ENCODE measurements at places on chromosomes 7 and 10. TPM values are rescaled to one million over a fixed set of nuclear protein-coding genes. Genes with fewer than 3 reads are reported as not detected.

DNA sequence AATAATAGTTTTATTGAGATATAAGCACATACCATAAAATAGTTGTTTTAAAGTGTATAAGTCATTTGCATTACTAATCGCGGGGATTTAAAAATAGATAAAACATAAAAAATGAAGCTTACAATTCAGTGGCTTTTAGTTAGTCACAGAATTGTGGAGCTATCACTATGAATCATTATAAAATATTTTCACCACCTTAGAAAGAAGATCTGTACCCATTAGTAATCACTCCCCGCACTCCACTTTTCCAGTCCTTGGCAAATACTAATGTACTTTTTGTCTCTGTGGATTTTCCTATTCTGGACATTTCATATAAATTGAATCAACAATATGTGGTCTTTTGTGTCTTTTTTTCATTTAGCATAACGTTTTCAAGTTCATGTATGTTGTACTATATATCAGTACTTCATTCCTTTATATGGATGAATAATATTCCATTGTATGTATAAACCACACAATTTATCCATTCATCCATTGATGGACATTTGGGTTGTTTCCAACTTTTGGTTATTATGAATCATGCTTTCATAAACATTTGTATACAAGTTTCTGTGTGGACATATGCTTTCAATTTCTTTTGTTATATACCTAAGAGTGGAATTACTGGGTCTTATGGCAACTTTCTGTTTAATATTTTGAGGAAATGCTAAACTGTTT lies 162.5 kb downstream of the MAGI2 start:
- DNase-seq = peak; percentile 47

- peak; percentile 66 for DNase-seq
Observed at GRCh38 chr10:102596506-102596971, 47.7 kb upstream of the TRIM8 start.

DNA sequence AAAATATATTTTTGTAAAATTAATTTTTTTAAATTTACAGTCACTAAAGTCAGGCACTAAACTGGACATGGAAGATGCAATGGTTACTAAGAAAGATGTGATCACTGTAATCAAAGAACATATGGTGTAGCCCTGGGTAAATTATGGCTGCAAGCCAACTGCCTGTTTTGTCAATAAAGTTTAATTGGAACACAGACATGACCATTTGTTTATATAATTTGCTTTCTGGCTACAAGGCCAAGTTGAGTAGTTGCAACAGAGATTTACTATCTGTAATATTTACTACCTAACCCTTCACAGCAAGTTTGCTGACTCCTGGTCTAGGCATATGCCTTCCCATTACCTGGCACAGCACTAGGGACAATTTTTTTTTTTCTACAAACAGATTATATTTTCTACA lies 448.9 kb downstream of the ADRA2A start:
- no peak for DNase-seq

GRCh38 chr10:56920601-56921261 lies 559.7 kb upstream of the ZWINT start:
- no peak for DNase-seq

DNA sequence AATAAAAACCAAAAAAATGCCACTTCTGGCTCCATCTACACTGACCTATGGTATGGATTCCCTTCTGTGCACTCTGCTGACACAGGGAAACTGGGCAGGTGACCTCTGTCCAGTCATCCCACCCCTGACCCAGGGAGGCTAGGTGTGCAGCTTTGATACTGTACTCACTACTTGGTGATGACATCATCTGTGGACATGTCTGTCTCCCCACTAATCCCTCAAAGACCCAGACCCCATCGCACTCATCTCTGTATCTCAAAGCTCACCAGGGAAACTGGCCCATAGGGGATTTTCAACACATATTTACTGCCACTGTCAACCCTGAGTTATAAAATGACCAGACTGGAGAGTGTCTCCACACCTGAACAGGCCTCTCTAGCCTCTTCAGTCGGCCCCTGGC lies 10.6 kb downstream of the SGMS1 start:
- no peak for DNase-seq

GRCh38 chr10:102347236-102347828 lies 48.2 kb upstream of the NFKB2 start:
- DNase-seq = peak; percentile 63

Gene CTBP2
- total RNA-seq = 152 TPM

- DNase-seq = no peak
Observed at GRCh38 chr10:132975831-132976682, 33.7 kb upstream of the CFAP46 start.

Gene FAM170B
- total RNA-seq = not detected

Gene MALRD1
- total RNA-seq = not detected
